ENCODE measurements at places on chromosomes 1 and 21.

- DNase-seq, result no peak
These were observed 548.5 kb upstream of the NEGR1 start for GRCh38 chr1:72830606-72831390.

- DNase-seq, result no peak
These were observed 192.8 kb upstream of the ADGRL2 start for GRCh38 chr1:81607924-81608323.

DNA sequence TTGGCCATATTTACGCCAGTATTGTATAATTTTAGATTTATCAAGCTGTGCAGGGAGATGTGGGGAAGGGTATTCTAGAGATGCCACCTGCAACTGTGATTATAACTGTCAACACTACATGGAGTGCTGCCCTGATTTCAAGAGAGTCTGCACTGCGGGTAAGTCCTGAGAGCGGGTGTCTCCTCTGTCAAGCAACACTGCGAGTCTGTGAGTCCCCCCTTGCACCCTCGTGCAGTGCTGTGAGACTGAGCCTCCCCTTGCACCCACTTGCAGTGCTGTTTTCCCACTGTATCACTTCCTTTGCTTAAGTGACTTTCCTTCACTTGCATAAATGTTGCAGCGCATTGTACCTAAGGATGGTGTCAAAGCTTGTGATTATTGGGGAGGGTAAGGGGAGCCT lies 75.0 kb downstream of the TPR start:
- no peak for DNase-seq

- DNase-seq, result no peak
These were observed 178.0 kb upstream of the GALNT2 start for GRCh38 chr1:229889031-229889517.

- no peak for DNase-seq
These were observed 2.1 kb downstream of the BRINP3 start for GRCh38 chr1:190475421-190476141.

DNA sequence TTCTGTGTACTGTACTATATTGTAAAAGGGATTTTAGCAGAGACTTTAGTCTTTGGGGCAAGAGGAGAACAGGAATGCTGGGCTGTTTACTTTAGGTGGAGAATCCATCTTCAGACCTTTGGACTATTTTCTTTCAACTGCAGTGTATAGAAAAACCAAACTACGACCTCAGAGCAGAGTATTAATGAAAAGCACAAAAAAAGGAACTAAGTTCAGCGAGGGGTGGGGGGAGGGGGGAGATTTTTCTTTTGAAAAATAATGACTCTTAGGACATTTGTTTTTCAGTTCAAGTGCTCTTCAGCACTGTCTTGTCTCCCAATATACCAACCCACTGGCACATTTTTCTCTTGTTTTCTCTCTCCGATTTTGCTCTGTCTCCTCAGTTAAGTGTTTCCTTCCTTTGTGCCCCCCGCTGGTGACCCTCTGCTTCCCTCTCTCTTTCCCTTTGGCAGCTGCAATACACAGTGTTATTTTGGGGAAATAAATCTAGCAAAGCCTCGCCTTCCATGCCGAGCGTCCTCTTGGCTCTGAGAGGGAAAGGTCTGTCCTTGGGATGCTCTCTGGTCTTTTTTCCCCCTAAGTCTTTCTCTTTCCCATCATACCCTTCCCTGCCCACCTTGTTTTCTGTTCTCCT lies 44.8 kb downstream of the ACP6 start:
- DNase-seq, result no peak

GRCh38 chr1:40782371-40782956 lies 1.1 kb upstream of the KCNQ4 start:
- DNase-seq, result no peak

- no peak for DNase-seq
These were observed 46.8 kb upstream of the ZC3H11B start for GRCh38 chr1:219659684-219660083.

DNA sequence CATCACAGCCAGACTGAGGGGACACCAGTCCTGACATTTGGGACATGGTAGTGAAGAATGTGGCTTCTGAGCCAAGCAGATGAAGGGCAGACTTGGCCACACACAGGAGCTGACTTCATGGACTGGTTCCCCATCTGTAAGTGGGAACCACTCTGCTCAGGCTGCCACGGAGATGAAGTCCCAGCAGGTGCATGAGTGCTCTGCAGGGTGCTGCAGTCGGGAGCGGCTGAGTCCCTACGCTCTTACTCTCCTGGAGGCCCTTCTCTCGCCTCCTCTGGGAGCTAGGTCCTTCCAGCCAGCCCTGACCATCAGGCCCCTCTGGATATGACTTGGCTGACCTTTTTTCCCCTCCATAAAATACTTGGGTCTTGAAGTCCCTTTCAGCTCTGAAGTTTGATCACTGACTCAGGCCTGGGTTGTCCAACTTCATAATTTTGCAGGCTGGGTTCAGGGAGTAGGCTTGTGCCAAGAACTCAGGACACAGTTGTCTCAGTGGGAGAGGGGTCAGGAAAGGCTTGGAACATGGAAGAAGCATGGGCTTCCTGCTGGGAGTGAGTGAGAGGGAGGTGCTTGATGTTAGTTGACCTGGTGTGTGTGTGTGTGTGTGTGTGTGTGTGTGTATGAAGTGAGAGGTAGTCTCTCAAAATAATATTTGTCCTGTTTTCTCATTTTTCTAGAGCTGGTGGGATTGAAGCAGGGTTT lies 21.0 kb upstream of the EPS8L3 start:
- no peak for DNase-seq

GRCh38 chr1:31376375-31377134 lies 3.7 kb upstream of the FABP3 start:
- DNase-seq, result peak; percentile 36

DNA sequence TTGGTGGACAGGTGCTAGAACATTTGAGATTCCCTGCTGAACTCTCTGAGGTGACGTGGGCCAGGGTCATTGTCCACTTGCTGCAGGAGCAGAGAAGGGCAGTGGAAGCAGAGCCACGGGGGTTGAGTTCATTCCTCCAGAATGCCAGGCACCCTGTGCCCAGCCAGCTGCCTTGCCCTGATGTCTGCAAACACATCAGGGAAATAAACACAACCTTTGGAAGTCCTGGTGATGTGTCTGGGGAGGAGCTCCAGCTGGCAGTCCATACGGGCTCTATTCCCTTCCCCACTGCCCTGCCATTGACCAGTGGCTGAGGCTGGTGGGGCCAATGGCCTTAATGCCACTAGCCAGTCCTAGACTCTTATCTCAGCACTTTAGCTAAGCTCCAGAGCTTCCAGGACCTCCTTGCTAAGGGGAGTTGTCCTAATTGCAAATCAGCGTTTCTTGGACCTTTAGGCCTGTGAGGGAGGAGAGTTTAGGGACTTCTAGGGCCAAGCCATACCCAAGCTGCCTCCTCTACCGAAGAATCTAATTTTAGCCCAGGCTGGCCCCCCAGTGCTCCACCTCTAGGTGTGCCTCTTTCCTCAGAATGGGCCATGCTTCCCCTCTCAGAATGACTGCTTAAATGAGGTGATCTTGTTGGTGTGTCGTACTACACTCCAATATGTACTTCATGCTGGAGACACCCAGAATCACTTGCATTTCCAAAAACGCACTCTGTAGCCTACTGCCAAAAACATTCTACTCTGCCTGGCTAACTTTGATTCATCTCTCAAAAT lies 25.9 kb upstream of the MFSD2A start:
- DNase-seq, result no peak

Measured in neuronal stem cell (in vitro differentiated cells).